ENCODE measurements at places on chromosomes 6 and 20.

GRCh38 chr6:12760911-12761310 is 44.3 kb downstream of the PHACTR1 start:
- no peaks in the 10 kb centered on the region for H3K4me1 ChIP-seq
- no peak overlapping the region for H3K4me3 ChIP-seq
- H3K36me3 ChIP-seq: no peaks in the 10 kb centered on the region
- H3K27ac ChIP-seq: no peak overlapping the region
- no peak for DNase-seq

- peaks cover 10% of the 10 kb centered on the region for H3K27me3 ChIP-seq
- peaks cover 30% of the 10 kb centered on the region for H3K36me3 ChIP-seq
- H3K4me3 ChIP-seq: no peak overlapping the region
- peak overlapping the region; percentile 13 for H3K27ac ChIP-seq
Observed at GRCh38 chr6:90194371-90194841, 102.2 kb downstream of the BACH2 start.

DNA sequence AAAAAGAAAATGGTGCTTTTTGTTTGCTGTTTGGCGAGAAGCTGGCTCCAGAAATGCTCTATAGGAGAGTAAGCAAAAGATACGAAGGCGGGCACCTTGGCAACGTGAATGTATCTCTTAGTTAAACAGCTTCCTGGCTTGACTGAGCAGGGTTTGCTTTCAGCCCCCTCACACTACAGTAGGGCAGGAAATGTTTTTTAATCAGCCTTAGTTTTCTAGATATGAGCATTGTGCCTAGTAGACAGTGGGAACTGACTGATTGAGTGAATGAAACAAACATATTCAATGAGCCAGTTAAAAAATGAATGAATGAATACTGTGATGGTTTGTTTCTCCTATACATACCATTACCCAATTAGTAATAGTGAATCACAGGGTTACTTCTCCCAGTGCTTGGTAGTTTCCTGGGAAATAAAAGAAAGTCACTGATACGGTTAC is 19.9 kb downstream of the CAP2 start:
- H3K27ac ChIP-seq: no peak overlapping the region
- H3K4me1 ChIP-seq: no peaks in the 10 kb centered on the region
- H3K4me3 ChIP-seq: no peak overlapping the region
- no peaks in the 10 kb centered on the region for H3K27me3 ChIP-seq
- H3K36me3 ChIP-seq: no peaks in the 10 kb centered on the region

- no peak overlapping the region for H3K4me3 ChIP-seq
- H3K36me3 ChIP-seq: no peaks in the 10 kb centered on the region
- no peaks in the 10 kb centered on the region for H3K4me1 ChIP-seq
- H3K27me3 ChIP-seq: no peaks in the 10 kb centered on the region
- no peak overlapping the region for H3K27ac ChIP-seq
- DNase-seq: no peak
Observed at GRCh38 chr20:24677626-24678315, 208.3 kb downstream of the SYNDIG1 start.

- H3K27me3 ChIP-seq: no peaks in the 10 kb centered on the region
- no peak overlapping the region for H3K4me3 ChIP-seq
- H3K27ac ChIP-seq: no peak overlapping the region
- H3K4me1 ChIP-seq: no peaks in the 10 kb centered on the region
- DNase-seq: no peak
Observed at GRCh38 chr6:167394339-167394738, 69.5 kb downstream of the TTLL2 start.

GRCh38 chr6:131130554-131130940 is 4.7 kb upstream of the AKAP7 start:
- no peak overlapping the region for H3K27ac ChIP-seq
- H3K27me3 ChIP-seq: peaks cover 3% of the 10 kb centered on the region
- H3K4me1 ChIP-seq: peaks cover 8% of the 10 kb centered on the region

DNA sequence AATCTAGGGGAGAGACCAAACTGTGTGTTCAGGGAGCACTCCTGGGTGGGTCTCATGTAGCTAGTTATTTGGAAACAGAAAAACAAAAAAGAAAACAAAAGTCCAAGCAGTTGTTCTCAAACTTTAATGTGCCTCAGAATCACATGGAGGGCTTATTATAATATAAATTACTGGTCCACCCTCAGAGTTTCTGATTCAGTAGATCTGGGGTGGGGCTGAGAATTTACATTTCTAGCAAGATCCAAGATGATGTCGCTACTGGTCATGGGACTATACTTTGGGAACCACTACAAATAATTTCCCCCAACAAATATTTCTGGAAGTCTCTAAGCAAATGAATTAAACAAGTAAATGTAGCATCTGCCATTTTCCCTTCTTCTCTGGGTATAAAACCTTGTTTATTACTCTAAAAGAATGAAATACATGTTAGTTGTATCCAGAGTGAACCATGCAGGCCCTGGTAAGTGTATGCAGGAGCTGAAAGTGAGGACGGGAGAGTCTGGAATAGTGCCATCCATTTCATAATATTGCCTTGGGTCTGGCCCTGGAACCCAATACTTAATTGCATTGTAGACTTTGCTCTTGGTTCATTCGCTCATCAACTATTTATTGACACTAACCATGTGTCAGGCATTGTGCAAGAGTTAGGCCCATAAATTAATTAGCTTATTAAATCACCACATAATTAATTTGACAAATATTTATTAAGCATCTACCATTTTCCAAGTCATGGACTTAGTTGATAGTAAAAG is 490.8 kb downstream of the EPM2A start:
- no peaks in the 10 kb centered on the region for H3K4me1 ChIP-seq
- no peak for DNase-seq
- no peak overlapping the region for H3K27ac ChIP-seq
- no peaks in the 10 kb centered on the region for H3K36me3 ChIP-seq

GRCh38 chr6:151191527-151191926 is 48.2 kb upstream of the AKAP12 start:
- no peak overlapping the region for H3K4me3 ChIP-seq
- H3K27me3 ChIP-seq: peaks cover 22% of the 10 kb centered on the region
- H3K36me3 ChIP-seq: no peaks in the 10 kb centered on the region
- DNase-seq: no peak

DNA sequence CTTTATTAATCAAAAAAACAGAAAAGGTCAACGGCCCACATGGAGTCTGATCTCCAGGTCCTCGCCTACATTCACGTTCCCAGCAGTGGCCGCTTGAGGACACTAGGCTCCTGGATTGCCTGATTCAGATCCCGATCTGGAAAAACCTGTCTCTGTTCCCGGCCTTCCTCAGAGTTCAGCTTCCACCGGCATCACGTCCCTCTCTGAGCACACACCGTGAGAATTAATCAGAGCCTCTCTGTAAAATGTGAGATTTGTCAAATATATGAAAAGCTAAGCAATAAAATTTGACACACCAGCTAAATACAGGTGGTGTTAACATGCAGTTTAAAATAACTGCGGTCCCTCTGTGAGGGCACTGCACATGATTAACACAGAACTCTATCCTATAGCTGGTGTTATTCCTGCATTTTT is 122.8 kb upstream of the COL21A1 start:
- no peaks in the 10 kb centered on the region for H3K36me3 ChIP-seq
- H3K27ac ChIP-seq: no peak overlapping the region
- peaks cover 6% of the 10 kb centered on the region for H3K27me3 ChIP-seq

DNA sequence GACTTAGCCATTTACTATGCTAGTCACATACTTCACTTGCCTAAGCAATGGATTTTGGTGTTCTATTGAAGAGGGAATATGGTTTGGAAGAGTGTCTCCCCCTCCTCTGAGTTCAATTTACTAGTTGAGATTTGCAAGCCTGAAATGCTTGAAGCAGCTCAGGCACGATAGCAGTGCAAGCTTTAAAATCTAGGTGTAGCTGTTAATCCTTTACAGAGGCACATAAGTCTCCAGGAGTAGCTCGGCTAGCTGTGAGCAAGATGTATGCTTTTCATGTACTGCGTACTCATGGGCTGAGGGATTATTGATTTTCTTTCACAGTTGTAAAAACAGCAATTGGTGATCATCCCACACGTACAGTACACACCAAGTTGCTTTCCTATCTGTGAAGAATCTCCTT is 726 bp downstream of the FLRT3 start:
- H3K4me3 ChIP-seq: no peak overlapping the region
- H3K27ac ChIP-seq: no peak overlapping the region
- no peaks in the 10 kb centered on the region for H3K4me1 ChIP-seq
- H3K36me3 ChIP-seq: no peaks in the 10 kb centered on the region

DNA sequence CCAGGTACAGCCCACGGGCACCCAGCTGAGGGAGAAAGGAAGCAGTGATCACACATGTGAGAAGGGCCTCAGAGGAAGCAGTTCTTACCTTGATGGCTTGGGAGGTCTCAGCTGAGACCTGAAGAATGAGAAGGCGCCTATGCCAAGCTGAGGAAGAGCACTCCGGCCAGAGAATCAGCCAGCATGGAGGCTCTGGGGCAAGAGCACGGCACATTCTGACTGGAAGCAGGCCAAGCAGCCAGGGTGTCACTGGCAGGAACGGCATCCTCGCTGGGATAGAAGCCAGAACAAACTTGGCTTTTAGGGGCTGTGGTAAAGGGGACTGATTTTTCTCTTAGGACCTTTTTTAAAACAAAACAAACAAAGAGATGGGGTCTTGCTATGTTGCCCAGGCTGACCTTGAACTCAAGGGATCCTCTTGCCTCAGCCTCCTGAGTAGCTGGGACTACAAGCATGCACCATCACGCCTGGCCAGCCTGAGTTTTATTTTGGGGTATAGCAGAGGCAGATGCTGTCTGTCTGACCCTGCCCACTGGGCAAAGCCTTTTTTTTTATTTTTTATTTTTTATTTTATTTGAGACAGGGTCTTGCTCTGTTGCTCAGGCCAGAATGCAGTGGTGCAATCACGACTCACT is 17.6 kb downstream of the GHRH start:
- H3K27ac ChIP-seq: no peak overlapping the region
- H3K4me3 ChIP-seq: no peak overlapping the region
- DNase-seq: no peak
- peaks cover 19% of the 10 kb centered on the region for H3K36me3 ChIP-seq

GRCh38 chr6:111444794-111445193 is 38.2 kb downstream of the REV3L start:
- H3K36me3 ChIP-seq: peaks cover 12% of the 10 kb centered on the region
- no peak overlapping the region for H3K4me3 ChIP-seq
- H3K27me3 ChIP-seq: no peaks in the 10 kb centered on the region
- H3K27ac ChIP-seq: no peak overlapping the region

- DNase-seq: peak; percentile 61
- H3K4me3 ChIP-seq: peak overlapping the region; percentile 68
- H3K36me3 ChIP-seq: no peaks in the 10 kb centered on the region
Observed at GRCh38 chr6:17015551-17016381, 86.1 kb upstream of the STMND1 start.

GRCh38 chr6:157528931-157529653 is 148.1 kb downstream of the ZDHHC14 start:
- peaks cover 10% of the 10 kb centered on the region for H3K27me3 ChIP-seq
- H3K27ac ChIP-seq: peak overlapping the region; percentile 25
- no peak overlapping the region for H3K4me3 ChIP-seq
- peaks cover 34% of the 10 kb centered on the region for H3K36me3 ChIP-seq

- no peaks in the 10 kb centered on the region for H3K36me3 ChIP-seq
- H3K27ac ChIP-seq: no peak overlapping the region
- H3K4me1 ChIP-seq: no peaks in the 10 kb centered on the region
- H3K27me3 ChIP-seq: peaks cover 55% of the 10 kb centered on the region
- H3K4me3 ChIP-seq: no peak overlapping the region
Observed at GRCh38 chr20:4484379-4484997, 237.2 kb upstream of the PRND start.

GRCh38 chr6:71454056-71454455 is 165.4 kb downstream of the OGFRL1 start:
- DNase-seq: no peak
- no peaks in the 10 kb centered on the region for H3K4me1 ChIP-seq
- no peak overlapping the region for H3K4me3 ChIP-seq
- H3K27ac ChIP-seq: no peak overlapping the region
- H3K36me3 ChIP-seq: no peaks in the 10 kb centered on the region
- no peaks in the 10 kb centered on the region for H3K27me3 ChIP-seq

DNA sequence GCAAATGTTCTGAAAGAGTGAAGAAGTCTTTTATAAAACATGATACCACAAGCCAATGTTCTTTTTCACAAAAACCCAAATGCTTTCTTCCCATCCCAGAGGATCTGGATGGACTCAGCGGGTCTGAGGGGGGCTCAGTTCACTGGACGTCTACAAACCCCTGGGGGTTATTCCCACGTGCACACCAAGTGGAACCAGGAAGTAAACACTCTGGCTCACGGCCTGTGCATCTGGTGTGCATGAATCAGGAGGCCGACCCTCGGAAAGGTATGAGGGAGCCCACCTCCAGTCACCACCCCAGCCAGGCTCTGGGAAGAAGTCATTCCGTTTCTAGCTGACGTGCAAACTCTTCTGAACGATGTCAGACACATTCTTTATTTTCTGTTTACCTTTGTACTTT is 252.2 kb downstream of the DLL1 start:
- H3K27ac ChIP-seq: no peak overlapping the region
- DNase-seq: no peak
- no peak overlapping the region for H3K4me3 ChIP-seq
- no peaks in the 10 kb centered on the region for H3K4me1 ChIP-seq
- H3K27me3 ChIP-seq: no peaks in the 10 kb centered on the region
- no peaks in the 10 kb centered on the region for H3K36me3 ChIP-seq

DNA sequence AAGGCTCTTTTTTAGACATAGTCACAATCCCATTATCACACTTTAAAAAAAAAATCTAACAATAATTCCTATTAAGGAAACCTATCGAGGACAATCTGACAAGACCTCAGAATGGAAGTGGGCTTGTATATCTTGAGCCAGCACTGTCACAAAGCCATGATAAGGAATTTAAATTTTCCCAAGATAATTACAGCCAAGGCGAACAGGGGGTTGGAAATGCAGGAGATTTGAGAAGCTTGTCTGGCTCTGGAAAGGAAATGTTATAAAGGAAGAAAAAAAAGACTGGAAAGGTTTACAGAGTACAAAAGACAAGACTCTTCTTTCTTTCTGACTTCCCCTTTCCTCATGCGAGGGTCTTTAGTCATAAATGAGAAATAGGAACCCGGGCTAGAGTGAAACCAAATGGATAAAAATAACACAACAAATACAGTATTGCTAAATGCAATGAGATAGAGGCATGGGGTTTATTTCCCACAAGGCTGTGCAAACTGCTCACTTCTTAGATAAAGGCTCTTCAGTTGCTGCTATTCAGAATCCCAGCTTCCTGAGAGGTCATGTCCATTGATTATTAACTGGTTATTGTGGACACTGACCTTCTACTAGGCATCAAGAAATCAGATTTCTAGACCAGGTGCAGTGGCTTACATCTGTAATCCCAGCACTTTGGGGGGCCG is 13.4 kb upstream of the GHRH start:
- H3K36me3 ChIP-seq: no peaks in the 10 kb centered on the region
- no peaks in the 10 kb centered on the region for H3K27me3 ChIP-seq
- H3K4me1 ChIP-seq: peaks cover 9% of the 10 kb centered on the region
- no peak for DNase-seq
- no peak overlapping the region for H3K4me3 ChIP-seq

DNA sequence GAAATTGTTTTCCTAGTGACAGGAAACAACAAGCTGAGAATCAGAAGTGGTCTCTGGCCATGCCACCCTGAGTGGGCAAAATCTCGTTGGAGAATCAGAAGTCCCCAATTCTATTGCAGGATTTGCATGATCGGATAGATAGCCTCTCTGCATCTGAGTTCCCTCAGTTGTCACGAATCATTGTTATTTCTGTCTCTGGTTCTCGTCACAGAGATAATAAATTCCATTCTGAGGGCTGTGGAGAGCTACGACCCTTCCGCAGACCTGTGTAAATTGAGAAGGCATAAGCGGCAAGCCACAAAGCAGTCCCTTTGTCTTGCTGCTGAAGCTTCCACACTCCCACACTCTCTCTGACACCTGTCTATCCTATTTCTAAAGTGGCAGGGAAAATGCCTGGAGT is 102.4 kb upstream of the CNR1 start:
- H3K36me3 ChIP-seq: no peaks in the 10 kb centered on the region
- no peaks in the 10 kb centered on the region for H3K27me3 ChIP-seq
- H3K27ac ChIP-seq: no peak overlapping the region

All from activated CD8-positive, alpha-beta memory T cell treated with anti-CD3 and anti-CD28 coated beads, Interleukin-2, amount 10 ng/mL, durations not matched to agents 7 days and 5 days (primary cell).